ENCODE measurements at places on chromosomes 2 and 18.

GRCh38 chr2:146917431-146918042, 927.3 kb upstream of the ACVR2A start:
- no peak for DNase-seq

- no peak for DNase-seq
Measured at GRCh38 chr2:152759290-152760072, 41.1 kb downstream of the ARL6IP6 start.

DNA sequence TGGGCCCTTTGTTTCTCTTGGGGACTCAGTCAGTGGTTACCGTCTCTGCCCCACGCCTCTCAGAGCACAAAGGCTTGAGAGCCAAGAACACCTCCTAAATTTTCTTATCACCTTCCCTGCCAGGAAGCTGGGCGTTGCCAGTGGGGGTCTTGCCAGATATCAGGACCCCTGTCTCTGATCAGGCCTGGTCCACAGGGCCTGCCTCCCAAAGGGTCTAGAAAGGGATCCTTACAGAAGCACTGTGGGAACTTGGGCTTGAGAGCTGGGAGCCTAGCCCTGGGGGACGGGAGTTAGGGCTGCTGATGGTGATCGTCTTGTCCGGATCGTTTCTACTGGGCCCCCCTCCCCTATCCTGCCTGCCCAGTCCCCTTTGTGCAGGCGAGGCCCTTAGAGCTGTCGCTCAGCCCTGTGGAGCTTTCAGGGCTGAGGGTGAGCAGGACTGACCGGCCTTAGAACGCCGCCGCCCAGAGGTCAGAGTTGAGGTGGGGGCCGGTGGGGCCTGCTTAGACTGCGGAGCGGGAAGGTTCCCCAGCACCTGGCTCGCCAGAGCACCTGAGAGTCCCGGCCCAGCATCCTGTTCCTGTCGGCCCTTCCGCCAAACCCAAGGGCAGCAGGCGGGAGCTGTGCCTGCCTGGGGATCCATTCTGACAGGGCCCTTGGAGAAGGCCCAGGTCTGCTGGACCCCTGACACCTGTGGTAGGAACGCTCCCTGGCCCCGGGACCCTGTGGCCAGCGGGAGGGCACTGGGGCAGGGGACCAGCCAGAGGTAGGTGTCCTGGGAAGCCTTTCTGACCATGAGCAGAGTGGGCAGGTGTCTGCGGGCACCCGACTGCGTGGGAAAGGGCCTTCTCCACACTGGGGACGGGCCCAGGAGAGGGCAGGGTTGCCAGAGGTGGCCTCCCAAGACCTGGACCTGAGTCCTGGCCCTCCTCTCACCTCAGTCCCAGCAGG, 956 bp downstream of the ESPNL start:
- no peak for DNase-seq

DNA sequence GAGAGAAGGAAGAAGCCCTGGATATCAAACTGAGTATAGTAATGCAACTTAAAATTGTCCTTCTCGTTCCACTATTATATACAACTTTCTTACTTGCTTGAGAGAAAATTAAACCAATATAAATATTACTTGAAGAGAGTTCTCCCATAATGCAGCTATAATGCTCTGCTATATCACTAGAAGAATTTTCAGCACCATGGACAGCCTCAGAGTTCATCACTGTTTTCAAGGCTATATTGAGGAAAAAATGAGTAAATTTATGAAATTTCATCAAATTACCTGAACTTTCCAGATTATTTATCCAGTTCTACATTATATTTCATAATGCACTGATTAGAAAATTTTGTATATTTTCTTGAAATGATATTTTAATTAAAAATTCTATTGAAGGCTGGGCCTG, 1053.5 kb upstream of the FAM98A start:
- DNase-seq, result no peak

DNA sequence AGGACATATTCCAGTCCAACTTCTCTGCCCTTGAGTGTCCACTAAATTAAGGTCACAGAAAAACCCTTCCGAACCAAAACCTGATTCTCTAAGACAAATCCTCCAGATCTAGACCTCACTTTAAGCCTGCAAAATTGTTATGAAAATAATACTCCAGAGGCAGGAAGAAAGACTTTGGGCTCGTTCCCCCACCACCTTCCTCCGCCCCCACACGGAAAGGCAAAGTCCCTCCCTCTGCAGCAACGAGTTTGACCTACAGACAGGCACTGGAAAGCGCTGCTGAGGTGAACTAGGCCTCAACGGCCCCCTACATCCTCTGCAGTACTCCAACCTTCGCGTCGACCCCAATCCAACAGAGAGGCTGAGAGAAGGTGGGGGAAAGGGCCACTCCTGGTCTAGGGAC, 808 bp downstream of the ATP5MC3 start:
- no peak for DNase-seq

DNA sequence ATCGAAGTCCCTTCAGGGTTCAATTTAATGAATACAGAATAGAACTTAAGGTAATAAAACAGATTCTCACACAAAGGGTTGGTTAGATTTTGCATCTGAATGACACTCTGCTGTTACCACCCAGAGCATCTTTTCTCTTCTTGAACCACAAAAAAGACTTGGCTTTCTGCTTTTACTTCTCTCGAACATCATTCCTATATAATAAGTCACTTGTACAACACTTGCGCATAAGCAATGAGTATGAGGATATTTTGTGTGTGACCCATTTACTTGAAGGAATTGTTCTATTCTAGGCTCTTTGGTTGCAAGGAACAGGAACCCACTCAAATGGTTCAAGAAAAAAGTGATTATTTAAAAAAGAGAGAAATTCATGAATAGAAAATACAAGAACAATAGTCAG, 126.2 kb downstream of the NUP35 start:
- no peak for DNase-seq

- no peak for DNase-seq
Measured at GRCh38 chr2:69285379-69285894, 101.6 kb downstream of the GFPT1 start.

DNA sequence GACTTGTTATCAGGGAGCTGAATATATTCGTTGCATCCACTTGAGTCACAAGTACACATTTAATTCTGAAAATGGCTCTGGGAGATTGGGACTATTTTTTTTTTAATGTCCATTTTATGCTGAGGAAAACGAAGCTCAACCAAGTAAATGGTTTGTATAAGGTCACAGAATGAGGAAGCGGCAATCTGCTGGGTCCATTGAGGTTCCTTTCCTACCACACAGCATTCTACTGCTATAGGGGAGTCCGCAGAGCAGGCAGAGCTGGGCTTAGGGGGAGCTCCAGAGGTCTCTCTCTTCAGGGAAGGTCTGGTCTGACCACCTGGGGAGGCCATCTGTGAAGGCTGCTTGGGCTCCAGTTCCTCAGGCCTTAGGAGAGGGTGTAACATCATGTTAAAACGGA, 77.9 kb downstream of the MCFD2 start:
- DNase-seq, result no peak

DNA sequence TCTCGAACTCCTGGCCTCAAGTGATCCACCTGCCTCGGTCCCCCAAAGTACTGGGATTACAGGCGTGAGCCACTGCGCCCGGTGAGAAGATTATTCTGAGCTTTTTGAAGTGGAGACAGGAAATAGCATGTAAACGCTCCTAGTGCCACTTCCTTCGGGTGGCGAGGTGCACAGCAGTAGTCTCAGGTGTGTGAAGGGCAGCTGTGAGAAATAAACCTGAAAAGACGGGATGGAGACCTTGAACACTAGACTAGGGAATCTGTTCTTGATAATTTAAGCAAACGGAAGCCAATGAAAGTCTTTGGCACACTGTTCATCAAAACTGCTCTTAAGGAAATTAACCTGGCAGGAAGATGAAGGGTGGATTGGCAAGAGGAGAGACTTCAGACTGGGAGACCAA, 439 bp upstream of the PLEKHH2 start:
- DNase-seq, result no peak

- DNase-seq, result no peak
Measured at GRCh38 chr2:44825702-44826101, 115.8 kb upstream of the SIX3 start.

- DNase-seq, result no peak
Measured at GRCh38 chr2:174397773-174398172, 2.2 kb downstream of the SCRN3 start.

GRCh38 chr2:84938194-84938879, 32.6 kb upstream of the KCMF1 start:
- no peak for DNase-seq

- no peak for DNase-seq
Measured at GRCh38 chr2:150020221-150020620, 432.6 kb upstream of the MMADHC start.

DNA sequence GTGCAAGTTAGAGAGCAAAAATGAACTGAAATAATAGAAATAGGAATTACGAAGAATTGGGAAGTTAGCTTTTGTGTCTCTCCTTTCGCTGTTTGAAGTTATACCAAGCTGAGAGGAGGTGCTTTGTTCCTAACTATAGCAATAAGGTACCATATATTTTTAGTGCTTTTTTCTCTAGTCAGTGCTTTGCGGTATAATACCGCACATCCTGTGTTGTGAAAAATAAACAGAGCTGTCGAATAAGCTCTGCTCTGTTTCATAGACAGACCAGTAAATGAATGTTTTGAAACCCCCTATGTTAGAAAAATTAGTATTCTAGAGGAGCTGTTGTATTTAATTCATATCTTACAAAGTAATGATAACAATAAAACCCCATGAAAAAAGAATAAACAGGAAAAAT, 130.8 kb downstream of the MAP4K4 start:
- no peak for DNase-seq

GRCh38 chr2:196618661-196619060, 20.9 kb upstream of the CCDC150 start:
- DNase-seq, result no peak

GRCh38 chr2:56743807-56744206, 560.0 kb downstream of the CCDC85A start:
- no peak for DNase-seq

Measured in NCI-H1417 treated with DMSO at 0.1 percent for 48 hours (cell line).